Jurkat, Clone E6-1 (cell line): ENCODE measurements at places on chromosomes 16 and 17.
A peak's percentile ranks its signal among the peaks of the same experiment; 100 is the strongest.

- peak; percentile 42 for DNase-seq
These were observed 25.9 kb downstream of the AP2B1 start for GRCh38 chr17:35612924-35613521.

DNA sequence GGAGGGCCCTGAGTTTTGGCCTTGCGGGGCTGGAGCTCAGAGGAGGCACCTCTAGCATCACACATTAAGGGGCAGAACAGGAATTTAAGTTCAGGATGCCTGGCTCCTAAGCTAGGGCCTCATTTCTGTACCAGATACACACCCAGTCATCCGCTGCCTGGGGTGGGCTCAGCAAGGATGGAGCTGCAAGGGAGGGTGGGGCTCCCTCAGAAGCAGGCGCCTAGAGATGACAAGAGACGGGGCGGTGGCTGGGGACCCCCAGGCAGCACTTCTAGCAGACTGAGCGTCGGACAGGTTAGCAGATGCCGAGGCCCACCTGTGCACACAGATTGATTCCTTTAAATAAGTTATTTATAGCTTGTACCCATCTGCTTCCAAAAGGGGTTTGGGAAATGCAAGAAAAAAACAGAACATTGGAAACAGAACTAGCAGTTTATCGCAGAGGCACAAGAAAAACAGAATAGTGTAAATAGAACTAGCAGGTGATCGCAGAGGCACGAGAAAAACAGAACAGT is 47.6 kb upstream of the CBFA2T3 start:
- no peak for DNase-seq

DNA sequence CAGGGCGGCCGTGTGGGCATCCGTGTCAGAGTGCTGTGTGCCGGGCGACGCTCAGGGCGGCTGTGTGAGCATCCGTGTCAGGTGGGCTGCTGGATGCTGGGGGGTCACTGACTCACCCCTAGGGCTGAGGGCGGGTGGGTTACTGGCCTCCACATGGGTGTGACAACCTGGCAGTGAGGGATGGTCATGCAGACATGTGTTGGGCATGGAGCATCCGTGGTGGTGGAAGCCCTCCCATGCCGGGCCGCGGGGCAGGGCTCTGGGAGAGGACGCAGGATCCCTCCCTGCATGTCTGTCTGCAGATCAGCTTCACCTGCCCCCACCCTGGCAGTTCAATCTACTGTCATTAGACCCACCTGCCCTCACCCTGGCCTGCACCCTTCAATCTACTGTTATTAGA is 56.3 kb downstream of the METRNL start:
- DNase-seq: no peak

DNA sequence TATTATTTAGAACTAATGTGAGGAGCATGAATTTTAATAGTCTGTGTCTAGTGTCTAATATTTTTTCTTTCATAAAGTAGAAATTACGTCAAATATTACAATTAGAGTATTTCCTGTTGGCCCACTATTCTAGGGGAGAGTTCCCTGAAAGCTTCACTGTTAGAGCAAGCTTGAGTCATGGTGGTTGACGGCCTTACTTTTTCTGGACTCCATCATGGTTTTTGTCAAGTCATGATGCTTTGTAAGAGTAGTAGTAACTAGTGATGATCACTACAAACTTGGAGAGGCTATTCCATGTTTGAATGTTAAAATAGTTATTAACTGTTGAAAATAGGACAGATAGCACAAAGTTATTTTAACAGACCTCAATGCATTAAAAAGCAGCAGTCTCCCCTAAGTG is 1.7 kb downstream of the PSMD11 start:
- DNase-seq: no peak

- no peak for DNase-seq
These were observed 13.3 kb upstream of the CAVIN1 start for GRCh38 chr17:42436391-42436790.

GRCh38 chr17:60303406-60304099 is 88.4 kb downstream of the USP32 start:
- no peak for DNase-seq

DNA sequence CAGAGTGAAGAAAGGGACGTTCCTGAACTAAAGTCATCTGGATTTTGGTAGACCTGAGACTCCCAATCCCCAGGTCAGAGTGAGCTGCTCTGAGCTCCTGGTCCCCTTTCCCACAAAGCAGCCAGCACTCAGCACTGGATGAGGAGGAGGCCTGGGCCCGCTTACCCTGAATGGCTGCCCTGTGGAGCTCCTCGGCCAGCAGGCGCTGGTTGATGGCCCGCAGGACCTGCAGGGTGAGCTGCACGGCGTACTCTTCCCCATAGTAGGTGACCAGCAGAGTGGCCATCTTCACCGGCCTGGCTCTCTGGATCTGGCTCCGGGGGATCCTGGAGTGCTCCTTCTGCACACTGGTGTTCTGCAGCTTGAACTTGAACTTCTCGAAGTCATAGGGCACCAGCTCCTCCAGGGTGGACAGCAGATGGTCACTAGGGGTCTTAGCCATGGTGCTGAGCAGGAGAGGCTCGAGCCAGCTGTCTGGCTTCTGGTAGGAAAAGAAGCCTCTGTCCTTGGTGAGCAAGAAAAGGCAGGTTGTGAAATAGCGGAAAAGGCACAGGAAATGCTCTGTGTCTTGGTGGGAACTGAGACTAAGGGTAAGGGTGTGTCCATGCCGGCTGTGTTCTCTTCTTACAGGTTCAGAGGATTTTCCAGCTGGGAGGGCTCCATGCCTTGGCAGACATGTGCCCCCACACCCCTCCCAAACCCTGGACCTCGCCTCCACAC is at the start of gene MEFV:
MEFV (minus strand) TSS at position 488 of the 720 bp plus-strand sequence; CDS start at position 442, 46 bp downstream.
- no peak for DNase-seq

DNA sequence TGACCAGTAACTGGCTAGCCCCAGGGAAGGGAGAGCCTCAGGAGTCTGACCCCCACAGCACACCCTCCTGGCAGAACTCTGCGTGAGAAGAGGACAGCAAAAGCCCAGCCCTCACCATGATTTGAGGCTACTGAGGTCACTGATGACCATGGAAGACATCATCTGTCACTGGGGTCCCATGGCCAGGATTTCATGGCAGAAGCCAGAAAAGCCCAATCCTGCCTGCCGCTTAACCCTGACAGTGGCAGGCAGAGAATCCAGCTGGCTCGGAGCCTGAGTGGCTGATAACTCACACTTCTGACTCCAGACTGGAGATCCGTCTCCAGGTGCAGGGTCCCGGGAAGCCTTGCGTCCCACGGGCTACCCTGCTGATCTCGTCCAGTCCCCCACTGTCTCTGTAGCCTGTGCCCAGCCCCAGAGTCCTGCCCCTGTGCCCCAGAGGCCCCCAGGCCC is 17.5 kb downstream of the GRIN2C start:
- DNase-seq: no peak

GRCh38 chr17:7839876-7840261 is 5.9 kb downstream of the KDM6B start:
- peak; percentile 69 for DNase-seq

DNA sequence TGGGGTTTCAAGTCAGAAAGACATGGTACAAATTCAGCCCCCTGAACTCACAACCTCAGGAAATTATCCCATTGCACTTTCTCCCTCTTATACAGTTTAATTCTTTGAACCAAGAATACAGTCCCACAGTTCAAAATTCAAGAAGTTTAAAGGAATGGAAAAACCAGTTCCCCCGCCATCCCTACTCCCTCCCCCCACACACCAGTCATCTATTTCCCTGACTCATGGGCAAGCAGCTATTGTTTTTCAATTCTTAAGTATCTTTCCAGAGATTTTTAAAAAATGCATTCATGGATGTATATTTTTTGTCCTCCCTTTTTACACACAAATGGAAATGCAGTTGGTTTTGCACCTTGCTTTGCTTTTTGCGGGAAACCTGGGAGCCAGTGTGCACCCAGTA is 7.3 kb downstream of the SYCE1L start:
- DNase-seq: no peak

GRCh38 chr16:4593086-4593485 is 21.6 kb downstream of the UBALD1 start:
- no peak for DNase-seq

DNA sequence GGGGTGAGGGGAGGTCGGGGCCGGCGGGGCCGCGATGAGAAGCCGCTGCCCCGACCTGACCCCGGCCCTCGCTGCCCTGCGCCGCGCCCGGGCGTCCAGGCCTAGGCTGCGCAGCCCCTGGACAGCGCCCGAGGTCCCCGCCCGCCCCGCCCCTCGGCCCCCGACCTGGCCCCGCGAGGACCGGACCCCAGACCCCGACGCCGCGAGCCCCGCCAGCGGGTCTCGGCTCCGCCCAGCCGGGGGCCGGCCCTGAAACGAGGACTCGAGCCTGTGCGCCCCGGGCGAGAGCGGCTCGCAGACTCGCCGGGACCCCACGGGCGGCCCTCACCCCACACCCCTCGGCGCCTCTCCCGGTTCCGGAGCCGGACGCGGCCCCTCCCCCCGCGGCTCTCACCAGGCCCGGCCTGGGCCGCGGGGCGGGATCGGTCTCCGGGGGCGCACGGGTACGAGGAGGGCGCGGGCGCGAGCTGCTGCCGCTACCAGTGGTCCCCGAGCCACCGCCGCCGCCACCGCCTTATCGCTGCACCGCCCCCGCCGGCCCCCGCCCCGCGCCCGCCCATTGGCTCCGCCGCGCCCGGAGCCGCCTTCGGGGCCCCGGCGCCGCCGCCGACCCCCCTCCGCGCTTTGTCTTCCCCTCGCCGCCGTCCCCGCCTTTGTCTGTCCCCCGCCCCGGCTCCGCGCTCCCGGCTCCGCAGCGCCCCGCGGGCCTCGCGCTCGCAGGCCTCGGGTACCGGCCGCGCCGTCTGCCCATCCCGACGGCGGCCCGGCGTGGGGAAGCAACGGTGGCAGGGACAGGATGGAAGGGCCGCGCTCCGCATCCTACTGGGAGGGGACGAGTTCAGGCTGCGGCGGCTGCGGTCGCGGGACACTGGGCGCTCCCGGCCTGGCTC is at the start of gene LIMD2:
LIMD2 (minus strand) TSS at position 488 of the 890 bp plus-strand sequence. CDS start 827 bp downstream, outside the sequence.
- DNase-seq: no peak

- DNase-seq: no peak
These were observed 299.4 kb downstream of the UTP18 start for GRCh38 chr17:51559778-51560177.

GRCh38 chr17:39810939-39811728 is 53.0 kb downstream of the IKZF3 start:
- no peak for DNase-seq

GRCh38 chr17:41392278-41392677 is 5.1 kb downstream of the KRT31 start:
- no peak for DNase-seq

DNA sequence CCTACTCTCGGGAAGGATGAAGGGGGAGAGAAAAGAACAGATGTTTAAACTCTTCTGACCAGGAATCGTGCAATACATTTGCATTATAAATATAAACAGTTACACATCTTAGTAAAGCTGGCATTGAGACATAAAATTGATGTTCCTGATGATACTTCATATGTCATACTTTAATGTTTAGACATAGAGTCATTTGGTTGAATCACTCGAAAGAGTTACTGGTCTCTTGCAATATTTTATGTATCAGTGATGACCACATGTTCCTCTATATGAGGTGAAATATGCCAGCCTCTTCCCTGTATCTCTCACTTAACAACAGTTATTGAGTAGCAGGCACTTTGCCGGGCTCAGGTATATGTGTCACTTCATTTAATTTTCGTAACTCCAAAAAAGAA is 49.7 kb upstream of the PMFBP1 start:
- DNase-seq: no peak

DNA sequence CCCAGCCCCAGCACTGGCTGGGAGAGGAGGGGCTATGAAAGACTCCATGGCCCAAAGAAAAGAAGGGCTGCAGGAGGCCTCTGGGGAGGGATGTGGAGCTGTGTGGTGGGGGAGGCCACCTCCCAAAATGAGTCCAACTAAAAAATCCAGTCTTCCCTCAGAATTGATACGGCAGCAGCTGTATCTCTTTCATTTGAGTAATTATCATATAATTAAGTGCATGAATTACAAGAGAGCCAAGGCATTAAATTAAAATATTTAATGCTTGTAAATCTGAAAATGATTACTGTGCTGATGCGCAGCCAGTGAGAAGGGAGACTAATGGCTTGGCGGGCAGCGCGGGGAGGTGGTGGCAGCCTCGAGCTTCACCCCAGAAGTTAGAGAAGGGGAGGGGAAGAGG is 192.8 kb downstream of the C16orf78 start:
- DNase-seq: no peak

DNA sequence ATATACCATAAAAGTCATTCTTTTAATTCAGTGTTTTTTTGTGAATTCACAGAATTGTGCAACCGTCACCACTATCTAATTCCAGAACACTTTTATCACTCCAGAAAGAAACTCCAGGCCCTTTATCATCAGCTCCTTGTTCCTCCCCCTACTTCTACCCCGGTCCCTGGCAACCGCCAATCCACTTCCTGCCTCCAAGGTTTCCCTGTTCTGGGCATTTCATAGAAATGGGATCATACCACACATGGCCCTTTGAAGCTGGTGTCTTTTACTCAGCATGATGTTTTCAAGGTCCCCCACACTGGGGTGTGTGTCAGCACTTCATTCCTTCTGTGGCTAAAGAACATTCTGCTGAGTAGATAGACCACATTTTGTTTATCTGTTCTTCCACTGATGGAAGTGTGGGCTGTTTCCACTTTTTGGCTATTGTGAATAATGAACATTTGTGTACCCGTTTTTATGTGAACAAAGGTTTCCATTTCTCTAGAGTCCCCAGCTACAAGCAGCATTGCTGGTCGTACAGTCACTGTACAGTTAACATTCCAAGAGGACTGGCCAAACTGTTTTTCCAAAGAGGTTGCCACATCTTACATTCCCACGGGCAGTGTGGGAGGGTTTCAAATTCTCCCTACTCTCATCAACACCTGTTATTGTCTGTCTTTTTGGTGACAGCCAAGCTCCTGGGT is 75.8 kb upstream of the ZNF469 start:
- no peak for DNase-seq

- DNase-seq: no peak
These were observed 25.7 kb downstream of the CALB2 start for GRCh38 chr16:71384073-71384724.

GRCh38 chr17:60601447-60602384 is 1.7 kb downstream of the PPM1D start:
- DNase-seq: peak; percentile 61

DNA sequence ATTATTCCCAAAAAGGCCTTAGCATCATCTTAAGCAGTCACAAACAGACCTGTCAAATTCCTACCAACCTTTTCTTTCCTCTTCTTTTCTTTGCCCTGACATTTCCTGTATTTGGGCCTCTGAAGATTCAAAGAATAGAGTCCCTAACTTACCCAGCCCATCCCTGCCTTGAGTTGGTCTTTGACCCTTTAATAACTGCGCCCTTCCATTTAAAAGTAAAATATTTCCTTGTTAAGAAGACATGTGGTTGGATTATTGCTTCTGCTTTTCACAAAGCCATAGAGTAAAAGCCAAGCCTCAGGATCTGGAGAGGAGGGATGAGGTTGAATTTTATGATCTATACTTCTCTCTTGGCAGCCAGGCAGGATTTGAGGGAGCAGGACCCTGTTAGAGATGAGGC is 13.2 kb upstream of the CCL23 start:
- DNase-seq: no peak

- DNase-seq: no peak
These were observed 202.3 kb downstream of the CPPED1 start for GRCh38 chr16:12601290-12601900.
